Natural killer cell treated with Interleukin-12 subunit alpha and Interleukin-12 subunit beta and Interleukin-15 and Interleukin-18, amount 100 ng/mL, for 72 hours (primary cell): ENCODE measurements at places on chromosomes 11 and 22.
A peak's percentile ranks its signal among the peaks of the same experiment; 100 is the strongest.

- peaks cover 4% of the 10 kb centered on the region for H3K27me3 ChIP-seq
- DNase-seq = no peak
- H3K36me3 ChIP-seq = no peaks in the 10 kb centered on the region
- H3K27ac ChIP-seq = peak overlapping the region; percentile 62
- peaks cover 44% of the 10 kb centered on the region for H3K4me1 ChIP-seq
Observed at GRCh38 chr11:122843281-122844141, 5.2 kb downstream of the CRTAM start.

- DNase-seq = no peak
- H3K4me1 ChIP-seq = peaks cover 38% of the 10 kb centered on the region
- peak overlapping the region; percentile 51 for H3K4me3 ChIP-seq
- no peak overlapping the region for H3K27ac ChIP-seq
- H3K27me3 ChIP-seq = peaks cover 15% of the 10 kb centered on the region
Observed at GRCh38 chr11:68340784-68341556, 28.6 kb downstream of the LRP5 start.

DNA sequence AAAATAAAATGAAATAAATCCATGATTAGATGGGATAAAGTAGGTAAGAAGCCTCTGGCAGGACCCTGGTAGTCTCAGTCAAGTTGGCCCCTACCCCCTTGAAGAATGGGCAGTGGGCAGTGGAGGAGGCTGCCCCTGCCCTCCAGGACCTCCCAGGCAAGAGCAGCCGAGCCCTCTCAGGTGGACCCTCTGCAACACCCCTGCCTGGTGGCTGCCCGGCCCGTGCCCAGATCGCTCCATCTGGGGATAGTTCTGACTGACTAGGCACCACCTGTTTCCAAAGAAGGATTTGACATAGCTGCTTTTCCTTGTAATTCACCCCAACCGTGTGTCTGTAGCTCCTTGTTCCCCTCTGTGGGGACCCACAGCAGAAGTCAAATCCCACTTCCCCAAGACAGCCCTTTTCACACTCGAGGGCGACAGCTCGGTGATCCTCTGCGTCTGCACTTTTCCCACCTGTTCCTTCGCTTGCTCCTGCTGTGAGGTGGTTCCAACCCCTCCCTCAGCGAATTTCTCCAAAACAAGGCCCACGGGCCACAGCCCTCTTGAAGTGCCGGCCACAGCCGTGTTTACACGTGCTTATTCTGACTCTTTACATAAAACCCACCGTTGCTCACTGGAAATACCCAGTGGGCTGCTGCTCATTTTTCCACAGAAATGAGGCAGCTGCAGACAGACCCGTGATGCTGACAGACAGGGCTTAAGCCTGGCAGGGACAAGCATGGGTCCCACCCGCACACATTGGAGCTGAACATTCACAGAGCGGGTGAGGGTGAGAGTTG is 5.5 kb upstream of the TMPRSS13 start:
- no peak overlapping the region for H3K4me3 ChIP-seq
- H3K4me1 ChIP-seq = peaks cover 40% of the 10 kb centered on the region
- no peak for DNase-seq
- no peaks in the 10 kb centered on the region for H3K36me3 ChIP-seq
- H3K27me3 ChIP-seq = peaks cover 2% of the 10 kb centered on the region

GRCh38 chr11:127270851-127271250 is 270.3 kb upstream of the KIRREL3 start:
- no peak overlapping the region for H3K27ac ChIP-seq
- H3K27me3 ChIP-seq = peaks cover 2% of the 10 kb centered on the region
- no peak overlapping the region for H3K4me3 ChIP-seq
- no peaks in the 10 kb centered on the region for H3K36me3 ChIP-seq
- no peak for DNase-seq

- H3K27ac ChIP-seq = no peak overlapping the region
- H3K36me3 ChIP-seq = no peaks in the 10 kb centered on the region
- no peaks in the 10 kb centered on the region for H3K27me3 ChIP-seq
- peaks cover 30% of the 10 kb centered on the region for H3K4me1 ChIP-seq
- no peak for DNase-seq
Observed at GRCh38 chr11:77775936-77776335, 44.6 kb downstream of the RSF1 start.

GRCh38 chr22:46652081-46652846 is 32.1 kb downstream of the GRAMD4 start:
- no peaks in the 10 kb centered on the region for H3K36me3 ChIP-seq
- no peak overlapping the region for H3K27ac ChIP-seq
- H3K4me3 ChIP-seq = no peak overlapping the region
- no peak for DNase-seq

DNA sequence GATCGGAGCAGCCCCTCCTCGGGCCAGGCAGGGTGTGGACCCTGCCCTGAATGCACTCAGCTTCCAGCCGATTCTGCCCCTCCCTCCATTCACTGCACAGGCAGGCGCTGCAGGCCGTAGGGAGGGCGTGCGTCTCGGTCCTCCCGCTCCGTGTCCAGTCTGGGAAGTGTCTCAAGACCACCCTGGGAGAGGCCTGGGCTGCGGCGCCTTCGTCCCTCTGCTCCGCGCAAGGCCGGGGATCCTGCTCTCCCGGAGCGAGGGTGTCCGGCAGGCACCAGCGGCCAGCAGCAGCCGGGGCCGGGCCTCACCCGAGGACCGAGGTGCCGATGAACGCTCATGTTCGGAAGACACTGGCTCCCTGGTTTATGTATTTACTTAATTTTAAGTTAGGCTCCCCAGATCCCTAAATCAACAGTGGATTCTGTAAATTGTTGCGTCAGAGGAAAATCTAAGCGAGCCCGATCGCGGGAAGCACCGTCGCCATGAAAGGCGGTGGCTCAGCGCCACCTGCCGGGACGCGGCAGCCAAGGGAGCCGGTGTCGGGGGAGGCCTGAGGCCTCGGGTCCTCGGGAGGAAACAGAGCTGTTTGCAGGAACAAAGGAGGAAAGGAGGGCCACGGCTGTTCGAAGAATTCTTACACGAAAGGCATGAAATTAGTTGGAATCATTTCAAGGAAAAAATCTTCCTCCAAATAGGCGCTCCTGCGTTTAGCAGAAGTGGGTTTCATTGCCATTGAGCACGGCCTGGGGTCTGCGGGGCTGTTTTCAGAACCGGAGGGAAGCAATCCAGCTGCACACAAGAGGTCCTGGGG is 195.3 kb downstream of the BRD1 start:
- DNase-seq = peak; percentile 56
- H3K36me3 ChIP-seq = no peaks in the 10 kb centered on the region
- H3K4me1 ChIP-seq = peaks cover 9% of the 10 kb centered on the region

DNA sequence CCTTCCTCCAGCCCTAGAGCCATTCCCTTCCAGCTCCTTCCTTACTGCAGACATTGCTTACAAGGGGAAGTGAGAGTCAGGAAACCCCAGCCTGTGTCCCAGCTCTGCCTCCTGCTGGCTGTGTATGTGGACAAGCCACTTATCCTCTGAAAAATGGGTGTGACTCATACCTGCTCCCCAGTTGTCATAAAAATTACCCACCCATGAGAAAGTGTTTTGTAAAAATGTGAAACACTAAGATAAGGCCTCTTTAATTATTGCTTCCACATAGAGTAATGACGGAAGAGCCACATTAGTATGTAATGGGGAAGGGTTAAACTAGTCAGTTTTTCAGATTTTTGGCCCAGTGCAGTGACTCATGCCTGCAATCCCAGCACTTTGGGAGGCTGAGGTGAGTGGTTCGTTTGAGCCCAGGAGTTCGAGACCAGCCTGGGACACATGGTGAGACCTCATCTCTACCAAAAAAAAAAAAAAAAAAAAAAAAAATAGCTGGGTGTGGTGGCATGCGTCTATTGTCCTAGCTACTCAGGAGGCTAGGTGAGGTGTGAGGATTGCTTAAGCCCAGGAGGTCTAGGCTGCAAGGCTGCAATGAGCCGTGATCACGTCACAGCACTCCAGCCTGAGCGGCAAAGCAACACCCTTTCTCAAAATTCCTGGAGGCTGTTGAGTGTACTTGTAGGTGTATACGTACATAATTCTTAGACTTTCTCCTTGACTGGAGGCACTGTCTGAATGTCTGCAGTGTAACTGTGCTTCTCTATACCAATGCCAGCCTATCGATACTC is 84.9 kb downstream of the CTTN start:
- no peak for DNase-seq
- no peaks in the 10 kb centered on the region for H3K4me1 ChIP-seq
- no peaks in the 10 kb centered on the region for H3K27me3 ChIP-seq
- no peak overlapping the region for H3K4me3 ChIP-seq

- no peaks in the 10 kb centered on the region for H3K27me3 ChIP-seq
- no peak for DNase-seq
- H3K4me3 ChIP-seq = no peak overlapping the region
- no peak overlapping the region for H3K27ac ChIP-seq
- H3K36me3 ChIP-seq = no peaks in the 10 kb centered on the region
Observed at GRCh38 chr11:79578116-79578515, 137.3 kb upstream of the TENM4 start.

GRCh38 chr11:13896981-13897353 is 65.6 kb upstream of the SPON1 start:
- no peaks in the 10 kb centered on the region for H3K4me1 ChIP-seq
- H3K27me3 ChIP-seq = peaks cover 13% of the 10 kb centered on the region
- H3K27ac ChIP-seq = no peak overlapping the region
- H3K4me3 ChIP-seq = no peak overlapping the region
- H3K36me3 ChIP-seq = no peaks in the 10 kb centered on the region

DNA sequence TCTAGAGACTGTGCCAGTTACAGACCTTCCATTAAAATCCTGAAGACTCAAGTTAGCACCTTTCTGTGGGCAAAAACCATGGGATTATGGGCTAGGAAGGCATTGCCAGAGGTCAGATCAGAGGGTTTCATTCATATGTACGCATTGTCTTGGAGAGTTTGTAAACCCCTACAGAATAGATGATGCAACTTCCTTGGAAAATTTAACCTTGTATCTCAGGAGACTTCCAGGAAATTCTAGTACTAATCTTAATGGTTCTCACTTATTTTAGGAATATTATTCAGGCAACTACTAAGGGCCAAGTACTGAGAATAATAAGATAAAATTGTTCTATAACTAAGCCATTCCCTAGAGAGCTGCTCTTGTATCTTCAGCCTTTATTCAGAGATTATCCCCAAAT is 6.9 kb downstream of the OLFML1 start:
- H3K27me3 ChIP-seq = no peaks in the 10 kb centered on the region
- H3K4me1 ChIP-seq = peaks cover 6% of the 10 kb centered on the region
- no peak for DNase-seq
- no peak overlapping the region for H3K4me3 ChIP-seq

GRCh38 chr11:36165621-36166397 is 123.4 kb downstream of the COMMD9 start:
- no peaks in the 10 kb centered on the region for H3K36me3 ChIP-seq
- H3K27ac ChIP-seq = no peak overlapping the region
- H3K27me3 ChIP-seq = peaks cover 53% of the 10 kb centered on the region

DNA sequence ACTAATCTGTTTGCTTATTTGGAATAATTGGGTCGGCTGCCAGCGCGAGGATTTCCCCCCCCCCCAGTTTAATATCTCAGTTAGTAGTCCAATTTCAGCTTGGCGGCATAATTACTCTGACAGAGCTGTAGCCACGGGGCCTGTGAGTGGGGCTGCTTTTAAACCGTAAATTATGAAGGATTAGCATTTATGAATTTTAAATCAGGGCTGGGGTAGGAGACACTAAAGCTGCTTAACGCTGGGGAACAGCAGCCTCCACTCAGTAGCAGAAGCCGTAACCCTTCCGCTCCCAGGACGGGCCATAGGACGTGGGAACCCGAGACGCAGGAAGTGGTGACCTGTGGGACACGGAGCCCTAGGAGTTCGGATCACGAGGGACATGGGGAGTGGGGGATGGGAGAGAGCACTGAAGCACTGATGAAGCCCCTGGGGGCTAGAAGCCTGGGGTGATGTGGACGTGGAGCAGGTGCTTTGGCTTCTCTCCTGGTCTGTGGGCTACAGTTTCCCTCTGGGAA is 66.2 kb upstream of the LMO1 start:
- no peaks in the 10 kb centered on the region for H3K27me3 ChIP-seq
- H3K4me1 ChIP-seq = peaks cover 6% of the 10 kb centered on the region
- no peaks in the 10 kb centered on the region for H3K36me3 ChIP-seq
- no peak overlapping the region for H3K4me3 ChIP-seq

DNA sequence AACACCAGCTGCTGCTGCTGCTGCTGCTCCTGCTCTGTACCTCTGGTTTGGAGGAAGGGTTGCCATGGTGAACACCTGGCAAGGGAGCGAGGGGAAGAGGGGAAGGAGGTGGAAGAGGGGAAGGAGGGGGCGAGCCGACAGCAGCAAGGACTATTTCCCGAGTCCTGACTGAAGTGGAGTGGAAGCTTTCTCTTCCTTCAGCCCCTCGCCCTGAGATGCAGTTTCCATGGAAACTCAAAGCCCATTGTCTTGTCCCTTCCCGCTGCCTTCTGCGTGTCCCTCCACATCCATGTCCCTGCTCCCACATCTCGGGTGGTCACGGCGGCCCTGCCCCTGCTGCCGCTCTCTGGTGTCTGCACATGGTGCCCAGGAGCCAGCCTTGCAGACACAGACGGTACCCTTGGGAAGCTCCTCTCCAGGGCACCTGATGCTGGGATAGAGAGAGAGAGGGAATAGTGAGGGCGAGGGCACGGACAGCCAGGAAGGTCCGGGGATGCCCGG is 28.6 kb downstream of the FAM83F start:
- H3K4me3 ChIP-seq = no peak overlapping the region
- H3K27me3 ChIP-seq = no peaks in the 10 kb centered on the region
- H3K36me3 ChIP-seq = no peaks in the 10 kb centered on the region
- DNase-seq = no peak

DNA sequence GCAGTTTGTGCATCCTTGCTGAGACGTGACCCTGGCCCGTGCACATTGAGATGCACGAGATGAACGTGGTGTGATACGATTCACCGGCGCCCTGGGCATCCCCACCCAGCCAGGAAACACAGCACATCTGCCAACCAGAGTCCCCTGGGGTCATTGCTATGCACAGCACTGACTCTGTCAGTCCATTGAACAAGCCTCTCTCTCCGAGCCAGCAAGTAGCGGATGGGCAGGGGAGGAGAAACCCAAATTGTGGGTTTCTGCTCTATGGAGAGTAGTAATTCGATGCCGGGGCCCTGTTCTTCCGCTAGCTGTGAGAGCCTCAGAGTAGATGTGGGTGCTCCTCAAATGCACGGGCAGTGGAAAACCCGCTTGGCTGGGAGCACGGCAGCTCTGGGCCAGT is 85.1 kb downstream of the ARHGAP8 start:
- H3K4me1 ChIP-seq = no peaks in the 10 kb centered on the region
- peak; percentile 37 for DNase-seq
- H3K36me3 ChIP-seq = no peaks in the 10 kb centered on the region

GRCh38 chr11:114033572-114033971 is 25.9 kb upstream of the ZBTB16 start:
- H3K4me1 ChIP-seq = peaks cover 7% of the 10 kb centered on the region
- DNase-seq = no peak
- no peak overlapping the region for H3K27ac ChIP-seq
- H3K27me3 ChIP-seq = peaks cover 10% of the 10 kb centered on the region

- no peaks in the 10 kb centered on the region for H3K36me3 ChIP-seq
- H3K27me3 ChIP-seq = peaks cover 6% of the 10 kb centered on the region
- H3K4me1 ChIP-seq = no peaks in the 10 kb centered on the region
Observed at GRCh38 chr11:130609121-130610035, 160.9 kb downstream of the ADAMTS15 start.

DNA sequence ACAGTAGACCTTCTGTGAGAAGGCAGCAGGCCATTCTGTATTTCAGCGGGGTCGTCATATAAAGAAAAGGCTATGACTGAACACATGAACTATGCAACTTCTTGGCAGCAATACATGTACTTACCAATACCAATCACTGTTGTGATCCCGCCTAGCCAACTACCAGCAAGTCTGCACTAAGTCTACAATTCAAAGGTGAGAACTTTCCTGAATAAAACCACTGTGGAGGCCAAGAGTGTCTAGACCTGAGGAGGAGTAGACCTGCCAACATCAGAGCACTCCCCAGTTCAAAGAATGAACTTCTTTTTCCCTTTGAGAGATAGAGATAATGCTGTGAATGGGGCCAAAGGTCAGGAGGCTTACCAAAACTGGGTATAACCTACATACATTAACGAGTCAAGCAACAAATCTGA is 108.2 kb downstream of the SIK3 start:
- peaks cover 77% of the 10 kb centered on the region for H3K4me1 ChIP-seq
- H3K36me3 ChIP-seq = no peaks in the 10 kb centered on the region
- H3K27me3 ChIP-seq = no peaks in the 10 kb centered on the region
- peak overlapping the region; percentile 91 for H3K27ac ChIP-seq
- H3K4me3 ChIP-seq = no peak overlapping the region
